Fibroblast of lung (primary cell): ENCODE measurements at places on chromosomes 2 and 18.

GRCh38 chr2:116094196-116094595 is 1651.8 kb downstream of the DPP10 start:
- no peak for DNase-seq

DNA sequence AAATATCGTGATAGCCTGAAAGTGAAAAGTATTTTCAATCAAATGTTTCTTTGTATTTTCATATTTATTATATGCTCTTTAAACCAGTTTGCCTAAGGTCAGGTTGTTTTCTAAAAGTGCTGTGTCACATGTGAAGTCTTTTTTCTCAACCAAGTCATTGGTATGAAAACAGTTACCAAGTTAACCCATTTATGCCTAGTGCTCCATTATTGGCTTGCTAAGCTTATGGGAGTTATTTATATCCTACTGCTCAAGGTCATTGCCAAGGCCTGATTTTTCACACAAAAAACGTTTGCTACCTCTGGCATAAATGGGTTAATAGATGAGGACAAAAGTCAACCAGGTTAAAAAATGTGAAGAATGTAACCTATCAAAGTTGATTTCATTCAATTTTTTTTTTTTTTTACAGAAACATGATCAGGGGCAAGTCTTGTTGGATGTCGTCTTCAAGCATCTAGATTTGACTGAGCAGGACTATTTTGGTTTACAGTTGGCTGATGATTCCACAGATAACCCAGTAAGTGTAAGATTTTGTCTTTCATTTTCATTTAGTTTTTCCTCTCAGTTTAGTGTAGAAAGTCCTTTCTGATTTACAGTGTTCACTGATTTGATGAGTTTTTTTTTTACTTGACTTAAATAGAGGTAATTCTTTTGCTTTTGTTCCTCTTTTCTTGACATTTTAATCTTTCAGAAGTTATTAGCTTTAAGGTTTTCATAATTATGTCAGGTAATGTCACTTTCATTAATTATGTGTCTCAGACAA is 102.6 kb downstream of the PTPN4 start:
- no peak for DNase-seq

GRCh38 chr2:199471443-199472057 is 13.8 kb upstream of the SATB2 start:
- peak; percentile 57 for DNase-seq

GRCh38 chr2:208977582-208977981 is 446.3 kb upstream of the MAP2 start:
- no peak for DNase-seq

GRCh38 chr2:10863837-10864236 is 47.9 kb upstream of the KCNF1 start:
- peak; percentile 25 for DNase-seq

DNA sequence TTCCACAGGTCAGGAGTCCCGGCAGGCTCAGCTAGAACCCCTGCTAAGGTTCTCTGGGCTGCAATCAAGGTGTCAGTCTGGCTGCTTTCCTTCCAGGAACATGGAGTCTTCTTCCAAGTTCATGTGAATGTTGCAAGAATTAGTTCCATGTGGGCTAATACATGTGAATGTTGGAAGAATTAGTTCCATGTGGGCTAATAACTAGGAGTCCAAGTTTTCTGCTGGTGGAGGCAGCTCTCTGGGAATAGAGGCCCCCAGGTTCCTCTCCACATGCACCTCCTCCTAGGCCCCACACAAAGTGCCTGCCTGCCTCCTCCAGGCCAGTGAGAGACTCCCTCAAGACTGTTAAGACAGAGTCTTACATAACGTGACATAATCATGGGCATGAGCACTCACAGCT is 140.8 kb upstream of the SLC35G4 start:
- no peak for DNase-seq

GRCh38 chr18:3468066-3468705 is 18.2 kb downstream of the TGIF1 start:
- DNase-seq, result no peak

GRCh38 chr2:73415906-73416305 is 30.3 kb downstream of the ALMS1 start:
- peak; percentile 34 for DNase-seq

GRCh38 chr18:9803063-9803697 is 82.6 kb upstream of the TXNDC2 start:
- peak; percentile 48 for DNase-seq

DNA sequence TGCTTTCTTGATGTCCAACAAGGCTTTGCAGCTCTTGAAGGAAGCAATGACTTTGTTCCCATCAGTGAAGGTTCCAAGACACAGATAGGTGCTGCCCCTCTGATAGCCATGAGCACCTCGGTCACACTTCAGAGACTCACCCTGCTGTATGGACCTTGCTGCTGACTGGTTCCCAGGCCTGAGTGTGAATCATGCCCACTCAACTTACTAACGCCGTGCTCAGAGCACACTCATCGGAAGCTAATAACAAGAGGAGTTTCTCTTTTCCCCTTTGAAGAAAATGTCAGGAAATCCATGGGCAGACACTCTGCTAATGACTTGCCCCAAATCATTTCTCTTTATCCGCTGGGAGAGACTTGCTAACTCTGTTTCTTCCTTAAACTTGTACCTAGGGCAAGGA is 83.8 kb upstream of the ARL4C start:
- DNase-seq, result peak; percentile 45

- DNase-seq, result peak; percentile 79
Observed at GRCh38 chr18:10169064-10169562, 255.3 kb downstream of the VAPA start.

DNA sequence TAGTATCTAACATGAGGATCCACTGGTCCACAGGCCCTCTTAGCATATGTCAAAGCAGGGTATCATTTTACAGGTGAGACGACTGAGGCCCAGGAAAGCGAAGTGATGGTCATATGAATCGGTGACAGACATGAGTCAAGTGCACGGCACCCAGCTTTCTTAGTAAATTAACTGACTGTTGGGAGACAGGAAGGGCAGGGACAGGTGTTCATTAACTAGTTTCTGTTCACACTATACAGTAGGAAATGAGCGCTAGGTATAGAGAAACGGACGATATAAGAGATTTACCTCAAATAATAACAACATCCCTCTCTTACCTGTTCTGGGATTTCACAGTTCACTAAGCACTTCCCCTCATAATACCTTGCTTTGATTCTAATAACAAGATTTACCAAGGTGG is 1.7 kb upstream of the SMARCAL1 start:
- DNase-seq, result no peak

DNA sequence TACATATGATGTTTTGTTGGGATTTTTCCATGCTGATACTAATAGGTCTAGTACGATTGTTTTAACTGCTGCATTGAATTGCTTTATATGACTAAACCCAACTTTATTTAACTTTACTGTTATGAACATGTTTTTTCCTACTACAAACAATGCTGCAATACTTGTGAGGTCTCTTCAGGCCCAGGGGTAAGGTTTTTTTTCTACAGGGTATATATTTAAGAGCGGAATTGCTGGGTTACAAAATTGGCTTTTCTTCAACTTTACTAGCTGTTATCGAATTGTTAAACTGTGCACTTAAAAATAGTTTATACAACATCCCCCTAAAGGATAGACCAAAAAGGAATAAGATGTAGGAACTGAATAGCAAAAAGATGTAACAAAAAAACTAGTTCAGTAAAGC is 78.5 kb upstream of the TMEM178A start:
- no peak for DNase-seq

DNA sequence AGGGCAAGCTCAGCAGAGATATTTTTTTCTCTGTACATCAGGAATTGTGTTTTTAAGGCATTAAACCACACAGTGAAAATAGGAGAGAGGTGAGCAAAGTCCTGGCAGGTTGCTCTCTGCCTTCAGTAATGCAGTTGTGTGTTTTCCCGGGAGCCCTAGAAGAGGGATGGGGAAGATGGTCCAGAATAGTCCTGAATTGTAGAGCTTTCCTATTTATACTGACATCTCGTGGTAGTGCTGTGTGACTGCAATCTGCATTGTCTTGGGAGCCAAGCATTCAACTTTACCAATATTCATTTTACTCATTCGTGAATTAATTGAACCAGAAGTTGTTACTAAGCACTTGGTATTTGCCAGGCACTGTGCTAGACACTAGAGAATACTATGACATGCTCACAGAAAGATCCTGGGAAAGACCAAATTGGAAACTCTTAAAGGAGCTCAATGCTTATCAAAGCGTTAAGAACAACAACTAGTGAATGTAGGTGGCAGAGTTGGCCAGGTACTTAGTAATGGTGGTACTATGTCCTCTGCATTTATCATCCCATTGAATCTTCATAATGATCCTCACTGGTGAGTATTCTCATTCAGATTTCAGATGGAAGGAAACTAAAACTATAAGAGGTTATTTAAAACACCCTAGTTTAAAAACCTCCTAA is 214.6 kb downstream of the TRIB2 start:
- peak; percentile 59 for DNase-seq

- DNase-seq, result peak; percentile 99
Observed at GRCh38 chr2:169095621-169096105, 26.3 kb downstream of the DHRS9 start.

GRCh38 chr2:29776406-29776805 is 145.0 kb downstream of the ALK start:
- no peak for DNase-seq

DNA sequence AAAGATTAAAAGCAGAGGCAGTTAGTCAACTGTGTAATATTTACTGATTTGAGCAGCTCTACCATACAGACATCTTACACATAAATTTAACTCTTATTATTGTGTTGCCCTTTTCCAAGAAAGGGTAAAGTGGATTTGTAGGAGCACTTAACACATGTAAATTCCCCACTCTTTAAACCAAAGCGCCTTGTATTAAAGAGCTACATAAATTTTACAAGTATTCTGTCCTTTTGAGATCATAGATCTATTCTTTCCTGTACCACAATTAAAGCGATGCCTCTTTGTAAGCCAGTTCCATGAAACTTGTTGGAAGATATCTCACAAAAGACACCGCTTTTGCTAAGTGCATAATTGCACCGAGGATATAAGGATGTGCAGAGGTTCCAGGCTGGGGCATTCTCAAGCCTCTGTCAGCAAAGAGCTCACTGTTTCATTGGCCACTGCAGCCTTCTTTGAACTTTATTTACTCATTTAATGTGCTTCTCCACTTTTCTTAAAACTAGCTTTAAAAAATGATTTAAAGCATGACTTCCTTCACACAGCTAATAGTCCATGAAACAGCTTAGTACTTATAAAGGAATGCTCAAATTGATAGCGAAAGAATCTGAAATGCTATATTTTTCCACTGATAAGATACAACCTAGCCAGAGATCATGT is 520.0 kb upstream of the TCF4 start:
- peak; percentile 44 for DNase-seq

DNA sequence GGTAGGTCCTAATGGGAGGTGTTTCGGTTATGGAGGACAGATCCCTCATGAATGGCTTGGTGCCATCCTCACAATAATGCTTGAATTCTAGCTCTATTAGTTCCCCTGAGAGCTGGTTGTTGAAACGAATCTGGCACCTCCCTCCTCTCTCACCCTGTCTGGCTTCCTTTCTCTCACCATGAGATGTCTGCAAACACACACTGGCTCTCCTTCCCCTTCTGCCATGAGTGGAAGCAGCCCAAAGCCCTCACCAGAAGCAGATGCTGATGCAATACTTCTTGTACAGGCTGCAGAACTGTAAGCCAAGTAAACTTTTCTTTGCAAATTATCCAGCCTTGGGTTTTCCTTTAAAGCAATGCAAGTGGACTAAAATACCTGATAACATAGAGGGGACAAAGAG is 86.6 kb downstream of the RND3 start:
- no peak for DNase-seq

DNA sequence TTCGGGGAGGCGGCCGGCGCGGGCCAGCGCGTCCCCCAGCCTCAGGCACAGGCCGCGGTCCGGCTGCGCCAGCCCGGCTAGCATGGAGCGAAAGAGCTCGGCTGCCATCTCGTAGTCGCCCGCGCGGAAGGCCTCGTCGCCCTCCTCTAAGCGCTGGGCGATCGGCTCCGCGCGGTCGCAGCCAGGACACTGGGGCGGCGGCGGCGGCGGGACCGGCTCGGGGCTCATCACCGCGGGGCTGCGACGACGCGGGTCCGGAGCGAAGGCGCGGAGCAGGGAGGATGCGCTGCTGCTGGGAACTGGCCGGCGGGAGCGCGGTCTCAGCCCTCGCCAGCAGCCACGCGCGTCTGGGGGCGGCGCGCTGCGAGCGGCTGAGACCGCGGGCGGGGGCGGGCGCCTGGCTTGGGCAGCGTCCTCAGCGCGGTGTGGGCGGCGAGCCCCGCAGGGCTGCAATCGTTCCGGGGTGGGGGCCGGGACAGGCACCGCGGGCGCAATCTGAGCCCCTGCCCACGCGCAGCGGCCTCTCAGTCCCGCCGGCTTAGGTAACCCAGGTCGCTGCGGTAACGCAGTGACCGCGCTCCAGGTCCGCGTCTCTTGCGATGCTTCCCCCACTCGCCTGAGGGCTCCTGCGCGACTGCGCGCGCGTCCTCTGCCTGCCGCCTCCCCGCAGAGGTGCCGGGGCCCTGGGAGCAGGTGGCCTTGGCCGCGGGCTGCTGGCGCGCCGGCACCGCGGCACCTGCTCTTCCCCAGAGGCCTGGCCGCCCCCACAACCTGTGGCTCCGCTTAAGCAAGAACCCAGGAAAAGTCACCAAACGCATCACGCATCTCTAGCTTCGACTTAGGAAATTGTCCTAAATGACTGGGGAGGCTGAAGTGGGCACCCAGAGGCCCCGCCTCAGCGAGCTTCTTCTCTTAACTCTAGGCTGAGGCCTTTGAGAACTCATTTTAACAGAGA is at the start of gene LONRF2:
TSS of gene LONRF2 (minus strand) at position 636 of the 955 bp plus-strand sequence. CDS start at position 228, 408 bp downstream.
- DNase-seq, result no peak

DNA sequence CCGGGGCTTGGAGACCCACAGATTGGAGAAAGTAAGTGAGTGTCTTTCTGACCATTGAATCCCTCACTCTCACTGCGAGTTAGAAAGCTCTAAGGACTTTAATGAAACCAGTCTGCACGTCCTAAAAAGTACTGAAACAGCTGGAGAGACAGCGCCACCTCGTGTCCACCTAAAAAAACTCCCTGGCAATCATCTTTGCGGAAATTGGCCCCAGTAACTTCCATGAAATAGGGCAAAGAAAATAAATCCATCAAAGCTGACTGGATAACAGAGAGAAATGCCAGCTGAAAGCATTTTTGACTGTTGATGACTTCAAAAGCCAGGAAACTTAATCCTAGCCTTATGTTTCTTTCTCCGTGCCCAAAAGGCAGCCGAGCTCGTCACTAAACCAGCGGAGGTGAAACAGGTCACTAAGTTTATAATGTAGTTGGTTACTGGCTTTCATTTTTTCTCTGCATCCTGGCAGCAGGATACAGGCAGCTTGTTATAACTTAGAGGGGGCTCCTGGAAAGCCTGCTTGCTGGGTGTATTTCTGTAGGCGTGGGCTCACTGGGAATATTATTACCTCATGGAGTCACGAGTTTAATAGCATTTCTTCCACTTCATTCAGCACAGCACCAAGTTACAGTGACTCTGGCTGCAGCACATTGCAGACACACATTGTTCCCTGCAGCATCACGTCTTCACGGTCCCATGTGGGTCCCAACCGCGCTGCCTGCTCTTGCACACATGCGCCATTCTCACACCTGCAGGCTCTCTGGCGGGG is 266.5 kb downstream of the HRH4 start:
- DNase-seq, result peak; percentile 90

DNA sequence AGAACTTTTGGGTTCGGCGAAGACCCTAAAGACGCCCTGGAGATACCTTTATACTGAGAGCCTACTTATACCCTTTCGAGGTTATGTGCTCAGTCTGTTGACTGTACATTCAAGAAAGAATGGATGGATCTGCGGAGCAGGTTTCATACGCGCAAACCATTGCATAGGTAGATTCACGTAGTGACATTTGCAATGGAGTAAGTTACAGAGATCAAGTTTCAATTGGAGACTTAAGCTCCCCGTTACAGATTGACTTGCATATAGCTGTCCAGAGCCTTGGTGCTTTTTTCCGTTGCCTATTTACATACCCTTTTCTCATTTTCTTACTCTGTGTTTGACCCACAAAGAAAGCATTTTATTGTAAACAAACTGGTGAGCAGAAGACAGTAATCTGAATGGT is 923 bp downstream of the PSMD1 start:
- DNase-seq, result peak; percentile 30

GRCh38 chr2:64474121-64474571 is 20.2 kb downstream of the LGALSL start:
- no peak for DNase-seq
